OCI-M1 (cell line): ENCODE measurements at places on chromosomes 1 and 21.
A peak's percentile ranks its signal among the peaks of the same experiment; 100 is the strongest.

DNA sequence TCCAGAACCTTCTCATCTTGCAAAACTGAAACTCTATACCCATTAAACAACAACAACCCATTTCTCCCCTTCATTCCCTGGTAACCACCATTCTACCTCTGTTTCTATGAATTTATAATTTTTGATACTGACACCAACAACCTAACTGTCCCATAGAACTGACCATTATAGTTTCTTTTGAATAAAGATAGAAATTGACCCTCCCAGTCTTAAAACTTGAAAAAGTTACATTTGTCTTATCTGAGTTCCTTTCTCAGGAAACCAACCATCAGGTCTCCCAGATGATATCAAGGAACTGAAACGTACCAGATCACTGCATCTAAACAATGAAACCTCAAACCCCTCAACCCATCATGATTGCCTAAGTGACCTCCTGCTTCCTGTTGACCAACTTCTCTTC is 27.1 kb downstream of the RNF115 start:
- DNase-seq = no peak

- no peak for DNase-seq
These were observed 455.9 kb downstream of the PLPP3 start for GRCh38 chr1:56123421-56123820.

GRCh38 chr1:170205301-170205700 is 59.5 kb downstream of the NTMT2 start:
- no peak for DNase-seq

DNA sequence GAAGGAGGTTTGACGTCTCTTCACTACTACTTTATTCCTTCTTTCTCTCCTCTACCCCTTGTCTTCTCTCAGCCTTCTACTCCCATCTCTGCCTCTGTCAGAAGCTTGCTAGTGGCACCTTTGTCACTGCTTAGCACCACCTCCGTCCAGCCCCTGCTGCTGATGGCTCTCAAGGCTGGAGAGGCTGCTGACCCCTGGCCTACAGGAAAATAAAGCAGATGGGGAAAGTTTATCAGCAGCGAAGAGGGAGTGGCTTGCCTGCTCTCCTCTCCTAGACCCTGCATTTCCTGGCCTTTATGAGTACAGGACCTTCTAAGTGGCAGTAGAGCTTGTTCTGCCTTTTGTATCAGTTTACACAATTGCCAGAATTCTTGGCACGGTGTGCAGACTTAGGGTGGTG is 27.0 kb downstream of the PROX1 start:
- DNase-seq = no peak

DNA sequence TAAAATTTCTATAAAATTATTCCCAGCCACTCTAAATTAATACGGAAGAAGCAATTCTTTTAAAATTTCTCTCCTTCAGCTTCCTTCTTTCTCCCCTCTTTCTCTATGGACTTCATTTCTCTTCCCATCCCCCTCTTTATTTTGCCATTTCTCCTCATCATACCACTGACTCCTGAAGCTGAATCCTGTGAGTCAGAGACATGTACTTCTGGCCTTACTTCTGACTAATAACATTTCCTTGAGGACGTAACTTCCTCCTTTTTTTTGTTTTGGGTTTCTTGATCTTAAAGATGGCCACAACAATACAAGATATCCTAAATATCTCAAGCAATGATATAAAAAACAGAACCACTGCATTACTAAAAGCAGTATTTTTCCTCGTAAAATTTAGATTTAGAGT is 63.6 kb upstream of the DENND1B start:
- peak; percentile 68 for DNase-seq

DNA sequence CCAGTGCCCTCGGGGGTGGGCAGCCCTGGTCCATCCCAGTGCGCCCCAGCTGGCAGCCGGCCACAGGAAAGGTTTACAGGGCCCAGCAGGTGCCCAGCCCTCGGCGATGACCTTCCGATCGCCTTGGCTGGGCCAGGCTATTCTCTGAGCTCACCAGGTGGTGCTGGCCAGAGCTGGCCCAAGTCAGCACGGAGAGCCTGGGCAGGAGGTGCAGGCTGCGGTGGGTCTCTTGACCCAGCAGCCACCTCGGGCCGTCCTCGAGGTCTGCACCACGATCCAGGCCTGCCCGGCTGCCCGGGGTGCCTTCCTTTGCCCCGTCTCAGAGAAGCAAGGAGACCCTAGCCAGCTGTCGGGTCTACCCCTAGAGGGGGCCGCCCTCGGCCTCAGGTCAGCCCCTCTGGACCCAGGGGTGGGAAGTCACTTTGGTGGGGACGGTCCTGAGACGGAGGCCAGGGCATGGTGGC is 370 bp downstream of the PERM1 start:
- no peak for DNase-seq

DNA sequence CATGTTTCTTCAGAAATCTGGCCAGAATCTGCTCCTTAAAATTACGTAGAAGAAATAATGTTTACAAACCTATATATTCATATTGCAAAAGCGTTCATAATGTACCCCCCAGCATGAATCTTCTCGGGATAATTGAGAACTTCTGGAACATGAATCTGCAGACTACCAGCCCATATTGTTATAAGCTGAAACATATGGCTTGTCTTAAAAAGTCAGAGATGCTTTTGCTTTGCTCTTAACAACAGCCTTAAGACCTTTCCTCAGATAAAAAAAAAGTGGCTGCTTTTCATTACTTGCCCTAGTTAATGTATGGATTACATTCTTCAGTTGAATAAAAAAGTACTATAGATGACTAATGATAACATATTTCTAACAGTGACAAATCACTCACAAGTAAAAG is 15.0 kb upstream of the ZZZ3 start:
- DNase-seq = no peak

DNA sequence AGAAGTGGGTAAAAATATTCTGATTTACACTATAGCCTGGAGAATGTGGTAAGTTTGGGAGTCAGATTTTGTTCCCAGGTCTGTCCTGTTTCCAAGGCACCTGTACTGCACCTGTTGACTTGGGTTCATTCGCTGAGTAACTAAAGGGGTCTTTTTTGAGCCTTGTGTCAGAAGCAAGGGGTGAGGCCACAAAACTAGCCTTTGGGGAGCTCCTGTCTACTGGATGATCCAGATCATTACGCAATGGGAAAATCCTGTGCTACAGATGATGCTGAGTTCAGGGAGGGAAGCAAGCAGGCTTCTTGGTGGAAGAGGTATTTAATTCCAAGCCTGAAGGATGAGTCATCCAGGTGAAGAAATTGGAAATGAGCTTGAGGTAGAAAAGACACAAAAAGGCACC is 424.0 kb downstream of the MATN1 start:
- DNase-seq = no peak

- no peak for DNase-seq
These were observed 50.7 kb downstream of the WNT9A start for GRCh38 chr1:227896710-227897655.

GRCh38 chr21:30126576-30126975 is 40.0 kb downstream of the CLDN17 start:
- no peak for DNase-seq

GRCh38 chr1:101051688-101052638 is 26.4 kb upstream of the DPH5 start:
- DNase-seq = peak; percentile 44

DNA sequence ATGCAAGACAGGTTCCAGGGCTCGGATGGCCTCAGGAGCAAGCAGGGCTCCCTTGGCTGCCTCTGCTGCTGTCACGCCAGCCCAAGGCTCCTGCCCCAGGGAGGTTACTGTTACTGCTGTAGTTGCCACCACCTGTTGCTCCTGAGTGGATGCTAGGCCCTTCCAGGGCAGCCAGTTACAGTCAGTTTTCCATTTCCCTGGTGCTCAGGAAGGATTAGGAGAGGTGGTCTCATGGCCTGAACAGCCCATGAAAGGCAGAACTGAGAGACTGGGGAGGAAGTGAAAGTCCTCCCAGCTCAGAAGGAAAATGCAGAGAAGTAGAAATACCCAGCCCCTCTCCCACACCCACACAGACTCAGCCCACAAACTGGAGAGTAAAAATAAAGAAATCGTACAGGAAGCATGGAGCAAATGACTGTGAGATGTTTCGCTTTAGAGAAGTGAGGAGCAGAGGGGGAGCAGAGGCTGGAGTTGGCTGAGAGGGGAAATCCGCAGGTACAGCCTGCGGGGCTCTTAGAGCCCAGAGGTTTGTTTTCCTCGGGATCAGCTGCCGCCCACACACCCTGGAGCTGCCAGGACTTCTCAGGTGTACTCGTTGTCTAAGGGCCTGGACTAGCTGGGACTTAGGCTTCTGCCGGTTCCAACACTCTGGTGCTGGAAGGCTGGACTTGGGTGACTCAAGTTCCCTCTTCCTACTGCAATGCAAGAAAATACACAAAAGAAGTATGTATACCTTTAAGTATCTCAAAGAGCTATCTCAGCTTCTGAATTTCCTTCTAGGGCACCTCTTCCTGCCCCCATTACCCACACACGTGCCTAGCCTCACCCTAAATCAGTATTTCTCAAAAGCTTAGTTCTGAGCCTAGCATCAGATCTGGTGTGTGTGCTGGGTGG is 2.3 kb downstream of the IL6R start:
- no peak for DNase-seq

DNA sequence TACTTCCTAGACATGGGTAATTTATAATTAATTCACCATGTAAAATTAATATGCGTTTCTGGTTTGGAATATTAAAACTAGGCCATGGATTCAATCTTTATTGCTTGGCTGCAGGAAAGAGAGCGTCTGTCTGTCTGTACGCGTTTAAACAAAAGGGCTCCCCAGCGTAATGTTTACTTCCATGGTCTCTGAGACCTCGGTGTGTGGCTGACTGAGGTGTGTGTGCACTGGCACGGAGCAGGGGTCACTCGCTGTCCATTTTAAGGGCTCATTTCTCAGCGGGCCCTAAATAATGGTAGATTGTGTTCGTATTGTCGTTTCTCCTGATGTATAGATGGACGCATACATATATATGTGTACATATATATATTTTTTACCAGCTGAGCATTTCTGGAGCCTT is 119.6 kb downstream of the ATG4C start:
- DNase-seq = no peak

DNA sequence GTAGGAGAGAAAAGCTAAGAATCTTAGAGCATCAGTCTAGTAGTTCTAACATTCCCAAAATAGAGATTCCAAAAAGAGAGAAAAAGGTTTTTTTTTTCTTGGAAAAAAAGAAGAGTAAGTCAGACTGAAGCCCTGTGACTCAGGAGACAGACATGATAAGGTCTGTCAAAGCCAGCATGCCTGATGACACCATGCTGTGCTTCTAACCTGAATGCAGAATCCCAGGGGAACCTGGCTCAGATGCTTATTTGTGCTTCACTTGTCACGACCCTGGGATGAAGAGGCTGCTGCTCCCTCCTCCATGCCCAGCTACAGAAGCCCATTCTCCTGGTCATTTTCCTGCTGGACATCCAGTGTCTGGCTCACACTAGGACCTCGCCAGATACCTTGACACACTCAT is 44.3 kb downstream of the ERICH3 start:
- DNase-seq = no peak

- no peak for DNase-seq
These were observed 49.5 kb upstream of the RAB4A start for GRCh38 chr1:229221106-229222019.

DNA sequence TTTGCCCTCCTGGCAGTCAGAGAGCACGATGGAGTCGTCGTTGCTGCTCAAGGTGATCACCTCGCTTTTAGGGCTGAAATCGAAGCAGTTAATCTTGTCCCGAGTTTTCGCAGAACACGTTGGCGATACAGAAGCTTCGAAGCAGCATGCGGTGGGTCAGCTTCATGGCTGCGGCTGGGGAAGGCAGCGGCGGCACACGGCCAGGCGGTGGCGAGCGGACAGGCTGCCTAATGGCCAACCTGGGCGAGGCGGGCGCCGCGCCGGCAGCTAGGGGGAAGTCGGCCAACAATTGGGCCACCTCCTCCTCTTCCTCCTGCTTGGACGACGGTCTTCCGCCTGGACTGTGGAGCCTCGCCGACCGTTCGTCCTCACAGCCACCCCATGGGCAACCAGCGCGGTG is 34.8 kb downstream of the CDC7 start:
- DNase-seq = no peak

- DNase-seq = no peak
These were observed 77.5 kb upstream of the ACTRT2 start for GRCh38 chr1:2943686-2944260.

DNA sequence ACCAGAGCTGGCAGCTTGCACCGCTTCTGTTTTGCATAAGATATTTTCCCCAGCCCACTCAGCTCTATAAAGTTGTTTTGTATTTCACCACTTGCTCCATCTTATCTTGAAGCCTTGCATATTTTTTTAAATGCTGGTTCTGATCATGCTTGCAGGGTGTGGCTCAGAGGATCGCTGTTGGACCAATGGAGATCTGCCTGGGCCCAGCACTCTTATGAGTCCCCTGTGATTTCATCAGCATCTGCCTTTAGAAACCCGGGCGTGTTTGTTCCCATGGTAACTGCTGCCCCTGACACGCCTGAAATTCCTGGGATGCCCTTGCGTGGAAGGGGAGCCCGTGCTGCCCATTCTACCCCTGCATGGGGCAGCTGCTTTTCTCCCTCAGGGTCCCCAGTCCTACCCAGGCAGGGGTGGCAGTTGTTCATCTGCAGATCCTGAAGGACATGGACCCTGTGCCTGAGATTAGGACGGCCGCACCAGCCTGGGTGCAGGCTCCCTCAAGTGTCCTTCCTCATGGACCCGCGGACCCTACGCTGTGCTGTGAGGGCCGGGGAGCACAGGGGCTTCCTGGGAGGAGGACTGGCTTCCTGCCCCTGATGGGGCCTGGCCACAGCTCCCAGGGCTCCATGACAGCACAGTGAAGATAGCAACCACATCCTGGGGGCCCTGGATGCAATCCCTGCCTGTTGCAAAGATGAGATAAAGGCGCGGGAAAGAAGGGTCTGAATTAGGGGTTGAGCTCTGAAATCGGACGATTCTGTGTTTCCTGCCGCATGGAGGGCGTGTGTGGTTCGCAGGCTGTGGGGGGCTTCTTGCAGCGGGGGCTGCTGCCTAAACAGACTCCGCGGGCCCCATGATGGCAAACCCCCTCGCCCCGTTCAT is 226.5 kb downstream of the SDCCAG8 start:
- no peak for DNase-seq
